ENCODE measurements at places on chromosomes 3 and 15.

DNA sequence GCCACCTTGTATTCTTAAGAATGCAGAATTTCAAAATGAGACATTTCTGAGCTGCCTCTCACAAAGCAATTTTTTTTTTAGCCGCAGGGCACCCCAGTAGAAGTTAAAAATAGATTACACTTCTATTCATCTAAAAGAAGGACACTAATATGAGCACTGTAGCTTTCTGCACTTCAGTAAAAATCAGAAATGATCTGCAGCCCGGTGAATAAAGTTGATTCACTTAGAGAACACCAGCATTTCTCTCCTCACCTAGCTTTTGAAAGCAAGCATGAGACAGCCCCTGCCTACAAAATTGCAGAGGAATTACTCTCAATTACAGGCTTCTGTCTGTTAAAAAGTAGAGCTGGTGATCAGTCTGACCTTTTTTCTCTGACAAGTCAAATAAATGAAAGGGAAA, 1062.4 kb downstream of the FHIT start:
- DNase-seq: no peak

- no peak for DNase-seq
Observed at GRCh38 chr3:151327571-151328198, 1.7 kb downstream of the P2RY13 start.

DNA sequence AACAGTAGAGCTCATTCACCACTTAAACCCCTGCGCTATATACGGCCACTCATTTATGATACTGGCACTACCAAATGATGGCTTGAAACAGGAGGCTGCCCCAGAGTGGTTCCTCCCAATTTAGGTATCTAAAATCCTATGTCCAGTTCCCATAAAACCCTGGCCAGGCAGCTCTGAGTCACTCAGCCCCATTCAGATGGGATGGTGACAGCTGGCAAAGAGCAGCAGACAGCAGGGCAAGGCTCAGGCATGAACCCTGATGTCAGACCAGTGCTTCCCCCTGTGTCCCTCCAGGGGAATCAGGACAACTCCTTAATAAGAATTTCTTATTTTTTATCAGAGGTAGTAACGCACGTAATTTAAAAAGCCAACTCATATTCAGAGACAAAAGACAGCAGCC, 77.2 kb upstream of the RNU6-1 start:
- no peak for DNase-seq

GRCh38 chr15:72758182-72758581, 25.4 kb downstream of the ADPGK start:
- DNase-seq: no peak

DNA sequence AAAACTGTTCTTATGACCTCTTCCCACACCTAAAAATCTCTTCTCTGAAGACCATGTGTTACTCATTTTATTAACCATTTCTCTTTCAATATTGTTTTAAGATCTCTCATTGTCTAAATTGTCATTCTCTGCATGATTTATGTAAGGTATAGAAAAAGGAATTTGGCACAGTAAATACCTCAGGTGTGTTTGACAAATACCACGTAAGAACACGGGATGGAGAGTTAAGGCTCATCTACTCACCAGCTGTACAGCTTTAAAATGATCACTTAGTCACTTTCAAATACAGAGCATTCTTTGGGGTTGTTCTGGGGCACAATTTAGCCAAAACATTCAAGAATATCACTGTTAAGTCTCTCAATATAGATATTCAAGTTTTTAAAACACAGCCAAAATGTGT, 627.1 kb downstream of the MCTP2 start:
- DNase-seq: no peak

- no peak for DNase-seq
Observed at GRCh38 chr3:84965141-84965540, 6.4 kb downstream of the CADM2 start.

GRCh38 chr15:74430510-74430951, 3.2 kb downstream of the SEMA7A start:
- DNase-seq: no peak

- no peak for DNase-seq
Observed at GRCh38 chr3:139935866-139936817, 1.2 kb downstream of the CLSTN2 start.

DNA sequence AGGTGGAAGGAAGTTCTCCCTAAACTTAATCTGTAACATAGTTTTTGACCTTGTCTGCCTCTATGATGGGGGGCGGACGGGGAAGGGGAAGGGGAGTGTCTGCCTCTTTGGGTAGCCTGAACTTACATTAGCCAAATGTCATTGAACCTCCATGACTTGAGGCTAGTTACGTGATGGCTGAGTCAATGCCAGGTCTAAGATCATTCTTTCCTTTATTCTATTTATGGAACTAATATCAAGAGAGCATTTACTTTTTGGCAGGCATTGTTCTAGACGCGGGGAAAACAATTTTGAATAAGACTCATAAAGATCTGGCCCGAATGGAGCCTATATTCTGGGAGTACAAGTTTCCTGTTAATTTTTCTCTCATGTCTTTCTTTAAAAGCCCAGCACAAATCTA, 340.7 kb upstream of the C2CD4B start:
- DNase-seq: no peak

DNA sequence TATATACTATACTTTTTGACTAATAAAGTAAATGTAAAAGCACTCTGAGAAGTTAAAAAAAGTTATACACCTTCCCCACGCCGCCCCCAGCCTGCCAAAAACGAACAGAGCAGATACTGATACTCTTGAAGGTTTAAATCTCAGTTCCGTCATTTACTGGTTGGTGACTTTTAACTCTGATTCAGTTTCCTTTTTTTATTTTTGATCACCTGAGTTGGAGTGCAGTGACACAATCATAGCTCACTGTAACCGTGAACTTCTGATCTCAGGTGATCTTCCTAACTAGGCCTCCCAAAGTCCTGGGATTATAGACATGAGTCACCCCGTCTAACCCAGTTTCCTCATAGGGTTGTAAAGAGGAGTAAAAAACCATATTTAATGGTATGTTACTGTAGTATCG, 3.3 kb upstream of the TIPIN start:
- DNase-seq: no peak

DNA sequence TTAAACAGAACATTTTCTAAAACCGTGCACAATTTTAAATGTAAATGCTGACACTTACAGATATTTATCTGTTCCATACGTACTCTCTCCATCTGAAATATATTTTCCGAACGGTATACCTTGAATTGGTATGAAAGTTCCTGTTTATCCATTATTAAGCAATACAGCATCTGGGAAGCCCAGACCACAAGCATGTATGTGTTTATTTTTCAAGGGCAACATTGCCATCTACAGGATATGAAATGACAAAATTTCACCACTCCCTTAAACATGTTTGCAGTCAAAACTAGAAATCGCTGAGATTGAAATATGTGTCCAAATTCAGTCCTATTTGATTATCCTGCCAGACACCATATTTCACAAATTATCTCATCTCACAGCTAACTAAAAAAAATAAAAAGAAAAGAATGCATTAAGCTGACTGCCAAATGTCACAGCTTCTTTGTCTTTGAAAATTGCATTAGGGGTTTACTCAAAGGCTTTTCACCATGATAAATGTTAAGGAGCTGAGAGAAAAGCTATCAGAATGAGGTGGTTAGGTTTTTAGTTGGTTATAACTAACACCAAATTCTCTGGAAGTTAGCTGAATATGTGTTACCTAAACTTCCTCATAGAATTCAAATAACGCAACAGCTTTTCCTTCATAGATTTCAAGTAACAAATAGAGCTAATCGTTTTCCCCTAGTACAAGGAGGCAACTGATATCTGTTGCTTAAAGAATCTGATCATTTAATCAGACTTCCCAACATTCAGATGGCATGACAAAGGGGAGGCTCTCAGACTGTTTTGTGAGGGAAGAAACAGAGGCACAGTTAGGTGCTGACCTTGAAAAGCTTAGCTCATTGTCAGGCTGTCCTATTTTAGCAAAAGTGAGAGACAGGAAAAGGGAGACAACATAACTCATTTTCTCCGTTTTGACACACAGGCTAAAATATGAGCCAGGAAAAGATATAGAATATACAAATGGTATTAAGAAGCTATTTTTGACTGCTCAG, 533.1 kb downstream of the TBL1XR1 start:
- no peak for DNase-seq

GRCh38 chr15:29045717-29046116, 159.9 kb downstream of the APBA2 start:
- no peak for DNase-seq

DNA sequence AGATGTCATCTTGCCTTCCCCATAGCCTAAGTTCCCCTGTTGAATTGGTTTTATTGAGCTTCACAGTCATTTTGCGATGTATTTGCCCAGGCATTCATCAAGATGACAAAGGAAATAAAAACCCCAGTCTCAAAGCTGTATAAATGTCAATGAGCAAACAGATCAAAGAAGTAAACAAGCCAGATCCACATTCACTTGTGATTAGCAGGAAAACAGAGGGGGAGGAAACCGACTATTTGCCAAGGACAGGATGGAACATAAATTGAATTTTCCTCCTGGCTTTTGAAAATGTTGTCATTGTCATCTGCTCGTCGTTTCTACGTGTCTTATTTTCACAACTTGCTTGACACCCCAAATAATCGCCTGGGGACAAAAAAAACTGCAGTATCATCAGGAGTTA, 83.5 kb downstream of the SV2B start:
- no peak for DNase-seq

All from stimulated activated CD8-positive, alpha-beta memory T cell treated with anti-CD3 and anti-CD28 coated beads, Interleukin-7, amount 100 ng/mL, for 24 hours (primary cell).